ENCODE measurements at places on chromosomes 3 and 15.
A peak's percentile ranks its signal among the peaks of the same experiment; 100 is the strongest.

- DNase-seq, result no peak
Observed at GRCh38 chr3:114557791-114558190, 264.0 kb downstream of the TIGIT start.

DNA sequence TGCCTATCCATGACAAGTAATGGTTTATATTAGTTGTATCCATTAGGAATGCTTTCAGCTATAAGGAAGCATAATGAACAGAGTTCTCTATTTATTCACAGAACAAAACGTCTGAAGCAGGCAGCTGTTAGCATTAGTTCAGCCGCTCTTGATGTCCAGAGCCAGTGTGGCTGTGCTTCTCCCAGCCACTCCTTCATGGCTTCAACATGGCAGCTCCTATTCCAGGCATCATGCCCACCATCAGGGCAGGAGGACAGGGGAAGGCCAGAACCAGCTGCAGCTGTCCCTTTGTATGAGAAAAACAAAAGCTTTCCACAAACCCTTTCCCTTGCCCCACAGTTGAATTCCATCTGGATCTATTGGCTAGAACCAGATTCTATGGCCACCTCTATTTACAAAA is 12.9 kb upstream of the SNRK start:
- no peak for DNase-seq

GRCh38 chr3:194323785-194324735 is 27.1 kb downstream of the CPN2 start:
- DNase-seq, result peak; percentile 77

GRCh38 chr15:40852529-40852928 is 8.7 kb downstream of the SPINT1 start:
- no peak for DNase-seq

DNA sequence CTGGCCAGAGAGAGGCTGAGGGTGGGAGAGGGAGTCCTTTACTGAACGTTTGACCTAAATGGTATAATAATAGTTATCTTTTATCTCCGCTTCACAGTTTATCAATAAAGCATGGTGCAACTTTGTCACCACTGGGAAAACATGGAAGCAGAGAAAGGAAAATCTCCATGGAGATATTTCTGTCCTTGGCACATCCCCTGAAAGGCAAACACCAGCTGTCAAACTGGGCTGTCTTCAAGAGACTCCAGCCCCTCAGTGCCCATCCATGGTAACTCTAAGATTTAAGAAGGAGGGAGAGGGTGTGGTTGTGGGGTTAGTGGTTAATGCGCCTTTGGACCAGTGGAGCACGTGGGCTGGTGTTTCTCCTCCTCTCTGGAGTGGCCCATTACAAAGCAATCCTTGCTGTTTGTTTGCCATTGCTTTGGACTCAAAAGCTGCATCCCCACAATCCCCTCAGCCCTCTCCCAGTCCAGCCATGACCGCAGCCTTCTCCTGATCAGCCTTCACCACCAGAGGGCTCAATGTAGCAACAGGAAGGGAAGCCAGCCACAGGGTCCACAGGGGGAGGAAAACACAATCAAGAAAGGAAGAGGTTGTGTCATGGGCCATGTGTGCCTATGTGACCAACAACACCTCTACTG is 38.2 kb upstream of the FAM174B start:
- DNase-seq, result no peak

GRCh38 chr15:91128016-91128415 is 28.0 kb downstream of the SV2B start:
- DNase-seq, result no peak

GRCh38 chr3:144369129-144369879 is 397.7 kb downstream of the DIPK2A start:
- no peak for DNase-seq

Data from GM13977 (cell line).